ENCODE measurements at places on chromosomes 3 and 15.

DNA sequence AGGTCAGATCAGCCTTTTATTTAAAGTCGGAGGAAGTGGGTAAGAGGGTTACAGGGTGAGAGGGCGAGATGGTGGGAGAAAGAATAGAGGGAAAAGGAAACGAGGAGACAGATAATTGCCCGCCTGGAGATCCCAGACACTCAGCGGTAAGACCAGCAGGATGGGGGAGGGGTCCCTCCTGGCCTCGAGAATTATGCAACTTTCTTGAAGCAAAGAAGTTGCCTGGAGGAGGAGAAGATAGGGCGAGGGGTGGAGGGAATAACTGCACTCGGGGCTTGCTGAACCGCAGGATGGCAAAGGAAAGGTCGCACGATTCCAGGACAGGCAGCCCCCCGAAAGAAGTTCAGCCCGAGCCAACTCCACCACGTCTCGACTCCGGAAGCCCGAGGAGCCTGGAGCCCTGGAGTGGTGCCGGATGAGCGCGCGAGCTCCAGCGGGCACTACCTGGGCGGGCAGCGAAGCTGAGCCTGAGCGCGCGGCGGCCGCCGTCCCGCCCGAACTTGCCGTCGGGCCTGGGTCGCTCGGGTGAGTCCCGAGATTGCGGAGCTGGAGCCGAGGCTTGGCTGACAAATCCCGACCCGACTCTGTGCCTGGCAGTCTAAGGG is 402 bp downstream of the WWTR1 start:
- no peak for DNase-seq

GRCh38 chr3:128322030-128323022 is 144.4 kb downstream of the DNAJB8 start:
- DNase-seq: peak; percentile 54

- no peak for DNase-seq
Measured at GRCh38 chr15:52463638-52464037, 65.0 kb downstream of the MYO5A start.

DNA sequence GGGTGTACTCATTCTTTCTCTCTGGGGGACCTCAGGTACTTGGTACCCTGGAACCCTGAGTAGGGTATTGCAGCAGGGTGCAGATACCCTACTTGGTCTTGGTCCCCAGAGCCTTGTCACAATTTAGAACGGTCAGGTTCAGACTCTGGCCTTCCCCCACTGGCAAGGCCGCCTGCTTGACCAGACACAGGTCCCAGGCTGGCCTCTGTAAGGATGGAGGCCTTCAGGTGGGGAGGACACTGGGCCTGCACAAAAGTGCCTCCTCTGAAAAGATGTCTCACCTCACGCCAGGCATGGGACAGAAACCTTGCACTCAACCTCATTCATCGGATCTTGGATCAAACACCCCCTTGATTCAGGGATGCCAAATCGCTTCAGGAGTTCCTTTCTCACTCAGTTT is 158.4 kb downstream of the KLF13 start:
- DNase-seq: no peak

Measured in CD4-positive, alpha-beta T cell treated with Interleukin-15 for 1 hour (primary cell).